ENCODE measurements at places on chromosomes 3 and 15. TPM values are rescaled to one million over a fixed set of nuclear protein-coding genes. Genes with fewer than 3 reads are reported as not detected.

The MYH15 gene
- total RNA-seq, result 0.08 TPM

GRCh38 chr15:80895965-80896364 is 93.7 kb downstream of the MESD start:
- no peak for DNase-seq

GRCh38 chr3:53489386-53489785 is 5.0 kb upstream of the CACNA1D start:
- DNase-seq, result no peak

The NRROS gene
- 9.2 TPM for total RNA-seq

The TTC21A gene
- total RNA-seq, result 3.3 TPM

The CGGBP1 gene
- 45.3 TPM for total RNA-seq

The ISL2 gene
- not detected for total RNA-seq

The PRR23B gene
- total RNA-seq, result not detected

DNA sequence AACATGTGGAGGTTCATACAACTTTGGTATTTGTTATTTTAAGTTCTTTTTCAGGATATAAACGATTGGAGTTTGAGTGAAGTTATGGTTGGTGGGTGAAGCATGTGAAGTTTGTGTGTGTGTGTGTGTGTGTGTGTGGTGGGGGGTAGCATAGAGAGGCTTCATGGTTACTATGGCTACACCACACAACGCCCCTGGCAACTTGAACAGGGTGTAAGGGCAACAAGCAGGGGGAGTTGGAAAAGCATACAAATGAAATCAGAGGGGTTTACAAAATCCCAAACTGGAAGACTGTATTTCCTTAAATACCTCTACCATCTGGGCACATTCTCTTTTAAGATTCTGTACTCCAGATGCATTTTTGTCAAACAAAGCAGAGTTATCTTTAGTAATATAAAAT is 207.5 kb downstream of the SV2B start:
- no peak for DNase-seq

DNA sequence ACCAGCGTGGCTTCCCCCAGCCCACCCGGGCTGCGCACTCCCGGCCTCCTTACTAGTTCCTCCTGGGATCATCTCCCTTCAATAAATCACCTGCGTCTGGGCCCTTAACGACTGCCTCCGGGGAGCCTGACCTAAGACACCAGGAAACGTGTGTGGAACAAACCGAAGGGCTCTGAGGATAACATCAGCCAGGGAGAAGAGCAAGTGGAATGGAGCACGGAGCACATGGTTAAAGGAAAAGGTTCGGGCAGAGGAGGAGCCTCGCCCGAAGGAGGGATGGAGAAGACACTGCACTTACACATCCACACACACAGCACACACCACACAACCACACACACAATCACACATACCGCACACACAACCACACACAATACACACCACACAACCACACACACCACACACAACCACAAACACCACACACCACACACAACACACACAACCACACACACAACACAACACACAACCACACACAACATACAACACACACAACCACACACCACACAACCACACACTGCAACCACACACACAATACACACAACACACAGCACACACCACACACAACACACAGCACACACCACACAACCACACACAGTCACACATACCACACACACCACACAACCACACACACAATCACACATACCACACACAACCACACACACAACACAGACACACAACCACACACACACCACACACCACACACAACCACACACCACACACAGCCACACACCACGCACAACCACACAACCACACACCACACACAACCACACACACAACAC is 24.7 kb downstream of the CPN2 start:
- no peak for DNase-seq

- DNase-seq, result no peak
These were observed 17.1 kb downstream of the SLC9A9 start for GRCh38 chr3:143831208-143831607.

The PLXND1 gene
- 39.4 TPM for total RNA-seq

DNA sequence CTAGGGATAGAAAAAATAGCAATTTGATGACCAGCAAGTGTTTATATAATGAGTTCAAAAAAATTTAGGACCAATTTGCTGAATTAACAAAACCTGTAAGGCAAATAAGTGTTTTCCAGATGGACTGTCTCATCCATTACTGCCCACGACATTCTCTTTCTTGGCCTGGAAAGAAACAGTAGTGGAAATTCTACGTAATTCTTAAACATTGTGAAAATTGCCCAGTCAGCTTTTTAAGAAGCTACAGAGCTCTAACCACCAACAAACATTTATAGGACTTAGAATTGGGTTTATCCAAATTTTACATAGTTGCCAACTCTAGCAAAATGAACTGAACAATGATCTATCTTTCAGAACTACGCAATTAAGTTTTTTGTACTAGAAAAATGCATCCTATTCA is 227.7 kb upstream of the PEX5L start:
- DNase-seq, result no peak

DNA sequence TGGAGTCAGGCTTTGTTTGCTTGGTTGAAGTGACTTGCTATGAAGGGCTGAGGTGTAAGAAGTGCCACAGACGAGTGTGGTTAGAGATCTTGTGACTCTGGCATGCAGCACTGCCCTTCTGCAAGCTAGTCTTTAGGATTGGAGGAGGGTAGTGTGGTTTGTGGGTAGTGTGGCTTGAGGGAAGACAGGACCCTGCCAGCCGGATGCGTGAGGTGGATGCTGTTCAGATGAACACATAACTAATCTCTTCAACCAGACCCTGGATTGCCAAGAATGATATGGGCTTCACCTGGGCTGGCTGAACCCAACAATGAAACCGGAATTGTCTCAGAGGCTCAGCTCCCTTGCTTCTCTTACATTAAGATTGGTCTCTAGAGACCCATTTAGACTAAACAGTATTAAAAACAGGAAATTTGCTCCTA is 32.7 kb downstream of the STARD9 start:
- no peak for DNase-seq

The PLA2G4D gene
- total RNA-seq, result not detected

The TM4SF18 gene
- total RNA-seq, result 5.1 TPM

GRCh38 chr3:161744366-161744765 is 247.8 kb downstream of the OTOL1 start:
- no peak for DNase-seq

The HCN4 gene
- not detected for total RNA-seq

GRCh38 chr15:89226359-89227221 is 5.2 kb upstream of the RLBP1 start:
- no peak for DNase-seq

DNA sequence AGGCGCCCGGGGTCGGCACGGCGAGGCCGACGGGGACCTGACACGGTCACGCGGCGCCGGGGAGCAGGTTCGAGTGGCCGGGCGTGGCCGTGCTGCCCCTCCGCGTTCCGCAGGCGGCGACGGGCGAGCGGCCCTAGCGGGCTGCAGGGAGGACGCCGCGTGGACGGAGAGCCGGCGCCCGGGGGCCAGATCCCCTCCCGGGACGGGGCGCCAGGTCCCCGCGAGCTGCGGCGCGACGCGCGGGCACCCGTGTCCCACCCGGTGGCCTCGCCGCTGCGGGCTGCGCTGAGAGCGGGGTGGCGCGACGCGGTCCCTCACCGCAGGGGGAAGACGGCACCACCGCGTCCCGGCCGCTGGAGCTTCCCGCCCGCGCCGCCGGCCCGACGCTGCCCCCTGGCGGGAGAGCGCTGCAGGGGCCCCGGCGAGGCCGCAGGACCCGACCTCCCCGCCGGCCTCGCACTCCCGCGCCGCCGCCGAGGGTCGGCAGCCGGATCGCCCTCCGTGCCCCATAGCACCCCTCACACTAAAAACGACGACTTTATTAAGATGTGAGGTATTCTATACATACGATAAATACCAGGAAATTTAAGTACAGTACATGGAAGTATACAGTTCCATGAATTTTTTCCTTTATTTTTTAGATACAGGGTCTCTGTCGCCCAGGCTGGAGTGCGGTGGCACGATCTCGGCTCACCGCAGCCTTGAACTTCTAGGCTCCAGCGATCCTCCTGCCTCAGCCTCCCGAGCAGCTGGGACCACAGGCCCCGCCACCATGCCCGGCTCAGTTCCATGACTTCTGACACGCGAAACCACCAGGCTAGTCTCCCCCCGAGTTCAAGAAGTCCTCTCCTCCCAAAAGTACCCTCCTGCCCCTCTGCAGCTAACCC is 1.3 kb upstream of the PIGZ start:
- peak; percentile 83 for DNase-seq

GRCh38 chr3:50015918-50016317 is 72.8 kb upstream of the RBM5 start:
- no peak for DNase-seq

DNA sequence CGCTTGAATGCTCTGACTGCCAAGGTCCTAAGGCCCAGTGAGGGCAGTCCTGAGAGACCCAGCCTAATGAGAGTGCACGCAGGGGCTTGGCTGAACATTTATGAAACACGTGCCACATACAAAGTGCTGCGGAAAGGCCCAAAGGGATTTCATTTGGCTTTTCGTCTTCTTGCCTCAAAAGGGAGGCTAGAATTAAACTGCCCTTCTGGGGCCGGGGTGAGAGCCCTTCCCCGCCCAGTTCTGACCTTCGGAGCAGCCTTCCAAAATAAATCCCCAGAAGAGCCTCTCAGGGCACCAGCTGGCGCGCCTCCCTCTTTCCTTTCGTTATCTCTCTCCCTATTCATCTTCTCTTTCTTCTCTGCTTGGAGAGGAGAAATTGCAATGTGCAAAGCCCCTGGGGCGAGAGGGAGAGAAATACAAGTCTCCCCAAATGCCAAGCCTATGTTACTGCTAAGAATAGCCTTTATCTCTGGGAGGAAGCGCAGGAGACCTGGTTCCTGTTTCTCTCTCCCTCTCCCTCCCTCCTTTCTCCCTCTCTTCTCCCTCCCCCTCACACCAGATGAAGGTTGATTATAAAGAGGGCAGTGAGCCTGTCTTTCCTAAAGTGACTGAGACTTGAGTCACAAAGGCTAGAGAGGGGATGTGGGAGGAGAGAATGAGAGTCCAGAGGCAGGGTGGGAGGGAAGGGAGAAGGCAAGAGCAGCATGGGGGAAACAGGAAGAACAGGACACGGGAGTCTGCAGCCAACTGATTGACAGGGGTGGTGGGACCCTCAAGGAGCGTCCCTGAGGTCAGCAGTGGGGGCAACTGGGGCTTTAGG is 36.7 kb upstream of the NDUFB4 start:
- DNase-seq, result no peak

GRCh38 chr15:68383161-68384074 is 48.5 kb downstream of the ITGA11 start:
- peak; percentile 32 for DNase-seq

The C3orf22 gene
- total RNA-seq, result not detected

The CCR4 gene
- total RNA-seq, result 0.25 TPM

DNA sequence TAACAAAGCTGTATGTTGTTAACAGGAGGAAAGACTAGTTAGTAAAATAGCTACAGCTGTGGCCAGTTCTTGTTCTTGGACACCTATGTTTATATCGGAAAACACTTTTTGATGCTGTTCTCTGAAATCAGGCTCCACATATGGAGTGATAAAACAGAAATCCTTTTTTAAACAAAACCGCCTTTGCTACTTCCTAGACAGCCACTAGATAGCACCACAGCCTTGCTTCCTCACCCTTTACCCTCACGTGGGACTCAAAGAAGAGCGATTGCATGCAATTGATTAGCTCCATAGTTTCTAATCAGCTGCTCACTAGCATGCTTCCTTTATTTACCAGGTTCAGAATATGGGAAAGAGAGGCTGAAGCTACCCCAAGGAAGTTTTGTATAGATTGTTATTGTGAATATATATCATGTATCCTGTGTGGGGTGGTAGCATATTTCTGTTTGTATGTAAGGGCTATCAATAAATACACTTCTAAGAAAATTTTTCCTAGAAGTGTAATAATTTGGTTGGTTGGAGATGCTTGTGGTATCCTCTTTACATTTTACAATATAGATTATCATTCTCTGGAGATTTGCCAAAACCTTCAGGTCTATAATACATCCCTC is 4.3 kb upstream of the MTFMT start:
- DNase-seq, result no peak

The HEMK1 gene
- total RNA-seq, result 9.2 TPM

The RHOV gene
- not detected for total RNA-seq

- DNase-seq, result peak; percentile 94
These were observed at the start of gene KIF23 for GRCh38 chr15:69413822-69414700. KIF23 (plus strand) TSS chr15:69414349; CDS start chr15:69414466, 117 bp downstream.

GRCh38 chr15:63752075-63752684 is 81.6 kb downstream of the HERC1 start:
- no peak for DNase-seq

GRCh38 chr3:183158113-183158512 is 4.4 kb downstream of the LAMP3 start:
- DNase-seq, result no peak

The PLS1 gene
- total RNA-seq, result 12.2 TPM

The SI gene
- total RNA-seq, result not detected

- DNase-seq, result no peak
These were observed 928.9 kb upstream of the NR2F2 start for GRCh38 chr15:95401587-95401986.

DNA sequence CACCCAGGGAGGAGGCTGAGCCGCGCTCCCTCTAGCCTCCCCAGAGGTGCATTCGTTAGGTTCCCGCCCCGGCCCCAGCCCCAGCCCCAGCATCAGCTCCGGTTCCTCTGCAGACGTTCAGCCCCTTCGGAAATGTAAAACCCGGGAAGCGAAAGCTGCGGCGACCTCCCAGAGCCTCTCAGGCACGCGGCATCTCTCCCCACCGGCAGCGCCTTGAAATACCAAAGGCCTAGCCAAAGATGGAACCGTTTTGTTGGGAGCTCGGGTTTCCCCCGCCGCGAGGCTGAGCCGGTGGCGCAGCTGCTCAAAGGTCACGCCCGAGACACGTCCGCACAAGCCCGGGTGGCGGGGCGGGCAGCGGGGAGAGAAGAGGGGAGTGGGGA is 77.8 kb upstream of the HES1 start:
- peak; percentile 54 for DNase-seq

The GUCA1C gene
- not detected for total RNA-seq

DNA sequence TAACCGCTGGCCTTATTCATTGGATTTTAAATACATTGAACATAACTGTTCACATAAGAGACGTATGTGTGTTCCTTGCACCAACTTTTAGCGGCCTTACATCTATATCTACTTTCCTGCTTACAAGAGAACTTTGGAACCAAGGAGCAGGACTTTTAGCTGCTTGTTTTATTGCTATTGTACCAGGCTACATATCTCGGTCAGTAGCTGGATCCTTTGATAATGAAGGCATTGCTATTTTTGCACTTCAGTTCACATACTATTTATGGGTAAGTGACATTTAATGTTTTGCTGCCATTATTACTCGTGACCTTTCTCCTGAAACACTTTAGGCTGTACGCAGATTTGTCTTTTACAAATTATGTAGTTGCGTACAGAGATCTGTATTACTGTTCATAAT is 47.1 kb downstream of the STT3B start:
- no peak for DNase-seq

Measured in liver (tissue), 10 donors.